ENCODE measurements at places on chromosomes 5 and 9. TPM values are rescaled to one million over a fixed set of nuclear protein-coding genes. Genes with fewer than 3 reads are reported as not detected.

Gene LIX1
- not detected for total RNA-seq

GRCh38 chr9:32350682-32351081 is 33.8 kb upstream of the ACO1 start:
- no peak for DNase-seq

Gene BHMT2
- 60.6 TPM for total RNA-seq

DNA sequence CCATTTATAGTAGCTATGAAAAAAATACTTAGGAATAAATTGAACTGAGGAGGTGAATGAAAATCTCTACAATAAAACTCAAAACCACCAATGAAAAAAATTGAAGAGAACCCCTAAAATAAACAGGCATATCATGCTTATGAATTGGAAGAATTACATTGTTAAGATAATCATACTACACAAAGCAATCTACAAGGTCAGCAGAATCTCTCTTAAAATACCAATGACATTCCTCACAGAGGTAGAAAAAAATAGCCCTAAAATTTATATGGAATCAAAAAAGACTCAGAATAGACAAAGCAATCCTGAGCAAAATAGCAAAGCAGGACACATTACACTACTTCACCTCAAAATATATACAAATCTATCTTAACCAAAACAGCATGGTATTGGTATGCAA is 23.2 kb downstream of the PRDM9 start:
- DNase-seq, result no peak

Gene HDAC3
- 39.3 TPM for total RNA-seq
